ENCODE measurements at places on chromosomes 1 and 21.

GRCh38 chr1:27773826-27774445 lies 917 bp downstream of the STX12 start:
- no peak for DNase-seq

DNA sequence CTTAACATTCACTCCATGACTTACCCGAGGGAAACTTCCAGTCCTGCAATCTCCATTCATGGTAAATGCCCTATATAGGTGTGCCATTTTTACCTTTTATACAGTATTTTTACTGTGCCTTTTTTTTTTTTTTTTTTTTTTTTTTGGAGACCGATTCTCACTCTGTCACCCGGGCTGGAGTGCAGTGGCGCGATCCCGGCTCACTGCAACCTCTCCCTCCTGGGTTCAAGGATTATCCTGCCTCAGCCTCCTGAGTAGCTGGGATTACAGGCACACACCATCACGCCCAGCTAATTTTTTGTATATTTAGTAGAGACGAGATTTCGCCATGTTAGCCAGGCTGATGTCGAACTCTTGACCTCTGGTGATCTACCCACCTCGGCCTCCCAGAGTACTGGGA lies 124.4 kb upstream of the PLPPR4 start:
- DNase-seq: no peak

DNA sequence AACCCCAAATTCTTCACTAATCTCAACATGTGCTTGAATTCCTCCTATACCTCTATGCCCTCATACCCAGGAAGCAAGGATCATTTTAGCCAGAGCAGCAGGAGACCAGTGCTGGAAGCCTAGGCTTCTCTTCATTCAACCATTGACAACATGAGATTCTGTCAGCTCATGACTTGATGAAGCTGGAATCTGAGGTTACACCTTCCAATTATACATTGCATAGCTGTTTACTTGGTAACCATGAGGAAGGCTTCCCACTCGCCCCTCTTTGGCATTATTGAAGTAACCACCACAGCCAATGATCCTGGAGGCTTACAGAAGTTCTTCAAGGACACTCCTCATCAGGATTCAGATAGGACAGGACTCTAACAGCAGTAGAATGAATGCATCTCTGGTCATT lies 160.3 kb downstream of the TPR start:
- DNase-seq: no peak

DNA sequence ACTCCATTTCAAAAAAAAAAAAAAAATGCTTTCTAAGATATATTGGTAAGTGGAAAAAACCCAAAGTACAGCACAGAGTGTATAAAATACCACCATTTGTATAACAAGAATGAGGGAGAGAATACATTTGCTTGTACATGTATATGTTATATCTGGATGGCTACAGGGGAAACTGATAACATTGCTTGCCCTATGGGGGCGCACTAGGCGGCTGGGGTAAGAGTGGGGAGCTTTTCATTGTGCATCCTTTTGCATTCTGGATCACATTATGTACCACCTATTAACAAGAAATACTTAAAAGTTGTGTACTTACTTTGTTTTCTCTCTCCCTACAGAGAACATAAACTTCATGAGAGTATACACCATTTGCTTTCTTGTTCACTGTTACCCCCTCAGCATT lies 28.6 kb upstream of the OPRD1 start:
- no peak for DNase-seq

DNA sequence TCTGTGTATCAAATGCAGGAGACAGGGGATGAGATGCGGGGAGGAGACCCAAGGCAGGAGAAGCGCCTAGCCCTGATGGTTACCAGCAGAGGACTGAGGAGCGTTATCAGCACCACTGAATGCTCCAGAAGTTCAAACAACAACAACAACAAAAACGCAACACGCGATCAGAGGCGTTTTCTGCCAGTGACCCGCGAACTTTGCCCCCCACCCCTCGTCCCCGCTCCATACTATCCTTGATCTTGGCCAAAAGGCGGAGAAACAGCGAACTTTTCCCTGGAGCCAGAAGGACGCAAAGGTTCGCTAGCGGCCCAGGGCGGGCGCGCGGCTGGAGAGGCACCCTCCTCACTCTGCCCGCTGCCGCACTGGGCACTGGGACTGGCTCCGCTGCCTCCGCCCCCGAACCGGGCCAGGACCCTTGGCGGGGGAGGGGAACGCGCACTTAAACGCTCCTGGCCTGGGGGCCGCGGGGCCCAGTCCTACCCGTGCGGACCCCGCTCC lies 699 bp downstream of the ECHDC2 start:
- no peak for DNase-seq

DNA sequence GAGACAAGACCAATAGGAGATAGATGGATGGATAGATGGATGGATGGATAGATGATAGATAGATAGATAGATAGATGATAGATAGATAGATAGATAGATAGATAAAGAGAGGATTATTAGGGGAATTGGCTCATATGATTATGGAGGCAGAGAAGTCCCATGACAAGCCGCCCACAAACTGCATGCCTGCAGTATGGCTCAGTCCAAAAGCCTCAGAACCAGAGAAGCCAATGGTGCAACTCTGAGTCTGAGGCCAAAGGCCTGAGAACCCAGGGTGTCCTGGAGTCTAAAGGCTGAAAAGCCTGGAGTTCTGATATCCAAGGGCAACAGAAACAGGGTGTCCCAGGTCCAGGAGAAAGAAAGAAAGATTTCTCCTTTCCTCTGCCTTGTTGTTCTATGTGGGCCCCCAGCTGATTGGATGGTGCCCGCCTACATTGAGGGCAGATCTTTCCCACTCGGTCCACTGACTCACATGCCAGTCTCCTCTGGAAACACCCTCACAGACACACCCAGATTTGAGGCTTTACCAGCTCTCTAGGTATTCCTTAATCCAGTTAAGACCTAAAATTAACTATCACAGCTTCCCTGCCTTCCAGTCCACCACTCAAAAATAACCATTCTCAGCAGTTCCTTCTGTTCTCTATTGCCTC lies 39.6 kb upstream of the IRF2BP2 start:
- DNase-seq: no peak

- no peak for DNase-seq
These were observed 9.9 kb downstream of the SYNJ1 start for GRCh38 chr21:32717851-32718316.

GRCh38 chr1:38029081-38029681 lies 16.6 kb downstream of the UTP11 start:
- DNase-seq: no peak

GRCh38 chr1:2438038-2438437 lies 25.7 kb upstream of the PEX10 start:
- no peak for DNase-seq

GRCh38 chr1:210821615-210822014 lies 312.3 kb downstream of the KCNH1 start:
- no peak for DNase-seq

DNA sequence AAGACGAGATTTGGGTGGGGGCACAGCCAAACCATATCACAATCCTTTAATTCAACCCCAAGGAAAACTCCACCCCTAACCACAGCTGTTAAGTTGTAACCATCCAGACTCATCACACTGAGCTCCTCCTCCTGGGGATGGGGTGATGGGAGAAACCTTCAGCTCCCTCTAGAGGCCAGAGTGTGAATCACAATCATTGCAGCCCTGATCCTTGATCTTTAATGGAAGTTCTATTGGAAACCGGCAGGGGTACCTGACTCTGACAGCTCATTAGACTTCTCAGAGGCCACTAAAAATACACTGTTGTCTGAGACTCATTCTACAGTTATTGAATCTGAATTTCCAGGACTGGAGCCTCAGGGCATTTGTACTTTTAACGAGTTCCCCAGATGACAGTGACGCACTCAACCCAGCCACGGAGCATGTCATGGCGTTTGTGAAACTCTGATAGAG lies 127.2 kb downstream of the IGSF21 start:
- peak; percentile 16 for DNase-seq

DNA sequence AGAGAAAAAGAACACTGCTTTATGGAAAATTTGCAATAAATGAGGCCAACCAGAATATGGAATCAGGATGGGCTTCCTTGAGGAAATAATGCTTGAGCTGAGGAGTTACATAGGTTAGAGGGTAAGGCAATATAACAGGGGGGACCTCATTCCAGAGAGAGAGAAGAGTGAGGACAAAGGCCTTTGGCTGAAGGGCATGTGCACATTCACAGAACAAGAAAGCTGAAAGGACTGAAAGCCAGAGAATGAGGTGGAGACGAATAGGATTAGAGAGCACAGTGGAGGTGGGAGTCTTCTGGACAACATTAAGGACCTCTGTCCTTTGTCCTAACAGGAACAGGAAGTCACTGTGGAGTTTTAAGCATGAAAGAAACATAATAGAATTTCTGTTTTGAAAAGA lies 60.7 kb upstream of the MROH9 start:
- DNase-seq: no peak

DNA sequence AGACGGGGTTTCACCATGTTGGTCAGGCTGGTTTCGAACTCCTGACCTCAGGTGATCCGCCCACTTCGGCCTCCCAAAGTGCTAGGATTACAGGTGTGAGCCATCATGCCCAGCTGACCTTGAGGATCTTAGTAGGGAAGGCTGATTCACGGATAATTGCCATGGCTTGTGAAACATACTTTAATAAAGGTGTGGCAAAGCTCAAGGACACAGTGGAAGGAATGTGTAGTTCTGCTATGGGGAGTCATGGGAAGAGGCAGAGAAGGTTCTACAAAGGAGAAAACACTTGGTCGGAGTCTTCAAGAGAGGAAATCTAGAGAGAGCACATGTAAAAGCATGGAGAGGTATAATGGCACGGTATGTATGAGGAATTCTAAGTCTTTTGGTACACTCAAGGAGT lies 12.7 kb upstream of the PTCH2 start:
- DNase-seq: no peak

- DNase-seq: no peak
These were observed 8.6 kb downstream of the FMOD start for GRCh38 chr1:203342192-203342940.

DNA sequence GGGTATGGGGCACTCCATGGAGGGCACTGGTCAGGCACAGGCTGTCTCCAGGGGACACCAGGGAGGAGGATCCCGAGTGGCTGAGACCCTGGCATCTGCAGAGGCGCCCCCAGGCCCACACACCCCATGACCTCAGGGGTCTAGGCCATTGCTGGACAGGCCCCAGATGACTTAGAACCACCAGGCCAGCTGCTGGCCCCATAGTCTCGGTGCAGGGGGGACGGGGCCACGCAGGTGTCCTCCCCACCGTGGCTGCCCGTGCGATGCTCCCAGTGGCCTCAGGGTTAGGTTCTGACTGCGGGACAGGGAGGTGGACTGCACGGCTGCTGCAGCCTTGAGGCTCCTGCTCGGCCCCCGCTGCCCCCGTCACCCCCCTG lies 44.0 kb downstream of the MORN1 start:
- no peak for DNase-seq

GRCh38 chr1:51871351-51871975 lies 7.1 kb downstream of the NRDC start:
- DNase-seq: no peak

- no peak for DNase-seq
These were observed 13.6 kb upstream of the LYPLAL1 start for GRCh38 chr1:219159946-219160645.

DNA sequence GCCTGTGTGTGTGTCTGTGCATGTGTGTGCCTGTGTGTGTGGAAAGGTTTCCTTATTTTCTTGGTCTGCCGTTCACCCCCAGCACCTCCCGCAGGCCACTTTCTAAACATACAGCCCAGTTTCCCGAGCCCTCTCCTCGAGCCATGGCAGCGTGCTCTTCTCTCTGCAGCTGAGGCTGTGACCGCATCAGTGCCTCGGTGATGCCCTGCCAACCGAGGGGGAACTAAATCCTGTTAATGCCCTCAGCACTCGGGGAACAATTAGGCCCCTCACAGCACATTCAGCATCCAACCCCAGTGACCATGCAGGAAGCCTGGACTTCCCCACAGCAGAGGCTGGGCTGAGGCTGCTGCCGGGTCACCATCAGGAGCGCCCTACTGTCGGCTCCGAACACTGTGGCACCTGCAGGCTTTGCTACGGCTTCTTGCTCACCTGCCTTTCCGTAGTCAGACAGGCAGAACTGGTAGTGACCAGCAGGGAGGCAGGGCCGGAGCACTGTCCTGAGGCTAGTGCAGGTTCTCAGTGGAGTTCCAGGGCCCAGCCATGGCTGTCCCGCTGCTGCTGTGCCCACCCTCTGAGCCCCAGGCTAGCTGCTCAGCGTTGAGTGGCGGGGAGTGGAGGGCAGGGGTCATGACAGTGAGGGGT lies 8.1 kb downstream of the GPR137B start:
- no peak for DNase-seq

- no peak for DNase-seq
These were observed 233.1 kb downstream of the RERE start for GRCh38 chr1:8584316-8584715.

GRCh38 chr1:213333121-213333520 lies 282.1 kb downstream of the RPS6KC1 start:
- no peak for DNase-seq

GRCh38 chr1:64850846-64851245 lies 106.0 kb downstream of the RAVER2 start:
- DNase-seq: no peak

- no peak for DNase-seq
These were observed 40.2 kb downstream of the HSPG2 start for GRCh38 chr1:21896652-21897532.

DNA sequence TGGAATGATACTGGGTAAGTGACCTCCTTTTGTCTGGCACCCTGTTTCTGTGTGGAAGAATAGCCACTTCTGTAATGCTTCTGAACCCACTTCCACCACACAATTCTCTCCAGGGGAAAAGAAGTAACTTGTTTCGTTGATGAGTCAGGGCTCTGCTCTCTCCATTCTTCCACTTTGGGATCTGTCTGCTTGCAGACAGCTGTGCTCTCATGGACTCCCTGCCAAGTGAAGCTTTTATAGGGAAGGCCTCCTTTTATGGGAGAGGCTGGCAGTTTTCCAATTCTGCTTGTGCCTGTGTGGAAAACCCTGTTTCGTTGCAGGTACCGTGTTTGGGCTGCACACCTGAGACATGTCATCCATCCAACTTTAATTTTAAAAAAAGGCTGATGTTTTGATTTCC lies 130.7 kb downstream of the GIPC2 start:
- peak; percentile 26 for DNase-seq

DNA sequence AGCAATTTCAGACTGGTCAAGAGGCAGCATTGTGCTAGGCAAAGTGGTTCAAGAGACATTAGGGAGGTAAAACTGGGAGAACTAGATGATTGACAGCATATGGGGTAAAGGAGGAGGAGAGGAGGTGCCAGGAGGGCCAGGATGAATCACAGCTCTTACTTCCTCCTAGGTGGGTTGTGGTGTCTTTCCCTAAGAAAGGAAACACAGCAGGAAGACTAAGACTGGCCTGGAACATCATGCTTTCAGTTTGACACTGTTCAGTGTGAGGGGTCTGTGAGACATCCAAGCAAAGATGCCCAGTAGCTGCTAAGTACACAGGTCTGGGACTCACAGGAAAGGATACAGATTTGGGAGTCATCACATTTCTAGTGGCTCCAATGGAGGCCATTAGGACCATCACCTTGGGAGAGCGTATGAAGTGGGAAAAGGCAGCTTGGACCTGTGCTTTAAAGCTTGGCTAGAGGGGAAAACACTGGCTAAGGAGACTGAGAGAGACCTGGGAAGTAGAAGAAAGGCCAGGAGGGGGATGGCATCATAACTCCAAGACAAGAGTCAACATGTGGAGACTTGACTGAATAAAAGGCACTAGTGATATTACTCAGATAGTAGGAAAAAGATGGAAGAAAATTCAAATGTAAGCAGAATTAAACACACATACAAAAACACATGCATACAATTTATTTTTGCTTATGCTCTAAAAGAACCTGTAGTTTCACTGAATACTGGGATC lies 17.3 kb downstream of the CD58 start:
- no peak for DNase-seq

All from NCI-H2029 treated with DMSO at 0.1 percent for 48 hours (cell line).